ENCODE measurements at places on chromosomes 7 and 10. TPM values are rescaled to one million over a fixed set of nuclear protein-coding genes. Genes with fewer than 3 reads are reported as not detected.

DNA sequence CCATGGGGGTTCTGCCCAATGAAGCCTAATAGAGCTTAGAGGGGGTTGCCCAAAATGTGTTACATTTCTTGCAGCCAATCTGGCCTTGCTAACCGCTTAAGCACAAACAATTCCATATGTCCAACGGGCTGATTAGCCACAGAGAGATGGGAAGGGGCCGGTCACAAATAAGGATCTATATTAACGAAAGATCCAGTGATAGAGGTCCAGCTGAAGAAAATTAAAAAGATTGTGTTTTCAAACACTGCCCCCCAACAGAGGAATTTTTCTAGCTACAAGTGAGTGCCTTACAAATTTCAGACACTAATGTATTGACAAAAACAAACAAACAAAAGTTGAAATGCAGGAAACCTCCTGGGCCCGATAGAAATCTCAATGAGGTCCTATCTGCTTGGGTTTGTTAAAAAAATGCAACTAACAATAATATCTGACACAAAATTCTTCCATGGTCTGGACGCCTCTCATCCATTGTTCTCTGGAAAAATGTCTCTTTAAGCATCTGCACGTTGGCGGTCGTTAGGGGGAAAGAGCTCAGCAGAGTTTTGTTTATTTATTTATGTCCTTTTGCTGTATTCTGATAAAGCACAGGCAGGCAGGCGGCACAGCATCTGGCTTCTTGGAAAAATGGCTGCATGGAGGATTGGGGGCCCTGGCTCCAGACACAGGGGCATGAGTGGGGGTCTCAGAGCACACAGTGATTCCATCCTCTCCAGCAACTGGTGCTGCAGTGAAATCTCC lies 402.0 kb downstream of the RPS24 start:
- DNase-seq = no peak

GRCh38 chr10:33153251-33153967 lies 181.1 kb downstream of the NRP1 start:
- DNase-seq = no peak

GRCh38 chr7:30922596-30922995 lies 10.9 kb downstream of the AQP1 start:
- DNase-seq = no peak

DNA sequence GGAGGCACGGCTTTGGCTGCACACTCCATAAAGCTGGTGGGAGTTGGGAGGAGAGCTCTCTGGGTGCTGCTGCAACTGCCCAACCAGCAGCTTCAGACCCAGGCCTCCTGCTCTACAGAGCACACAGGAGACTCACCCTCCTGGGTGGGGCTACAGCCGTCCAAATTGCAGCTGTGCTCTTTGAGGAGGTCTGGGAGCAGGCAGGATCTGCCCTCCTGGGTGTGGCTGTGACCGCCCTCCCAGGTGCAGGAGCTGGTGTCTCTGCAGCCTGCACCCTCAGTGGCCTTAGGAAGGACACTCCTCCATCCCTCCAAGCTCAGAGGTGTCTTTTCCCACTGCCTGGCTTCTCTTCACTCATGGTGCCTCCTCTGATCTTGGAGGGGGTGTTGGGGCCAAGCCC lies 20.0 kb upstream of the PRF1 start:
- DNase-seq = no peak

GRCh38 chr10:96919785-96920430 lies 87.8 kb downstream of the LCOR start:
- DNase-seq = no peak

The ITPRID1 gene
- total RNA-seq = not detected

The RGS10 gene
- total RNA-seq = 12.0 TPM
